T-helper 1 cell (primary cell): ENCODE measurements at places on chromosomes 3 and 15.

DNA sequence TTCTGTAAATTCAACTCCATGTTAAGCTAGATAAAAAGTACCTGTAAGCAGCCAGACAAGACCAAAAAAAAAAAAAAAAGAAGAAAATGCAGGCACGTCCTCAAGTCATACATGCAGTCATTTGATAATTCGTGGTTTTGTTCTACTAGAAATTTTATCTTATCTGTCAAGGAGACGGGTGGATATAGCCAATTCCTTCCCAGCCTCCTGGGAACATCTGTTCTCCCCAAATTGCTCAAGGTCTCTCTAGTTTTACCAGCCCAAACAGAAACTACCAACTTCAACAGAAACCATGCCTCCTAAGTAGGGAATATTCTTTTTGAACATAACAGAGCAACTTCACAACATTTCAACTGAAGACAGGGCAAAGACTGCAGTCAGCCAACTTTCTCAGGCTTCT is 19.5 kb downstream of the RYK start:
- DNase-seq, result no peak

DNA sequence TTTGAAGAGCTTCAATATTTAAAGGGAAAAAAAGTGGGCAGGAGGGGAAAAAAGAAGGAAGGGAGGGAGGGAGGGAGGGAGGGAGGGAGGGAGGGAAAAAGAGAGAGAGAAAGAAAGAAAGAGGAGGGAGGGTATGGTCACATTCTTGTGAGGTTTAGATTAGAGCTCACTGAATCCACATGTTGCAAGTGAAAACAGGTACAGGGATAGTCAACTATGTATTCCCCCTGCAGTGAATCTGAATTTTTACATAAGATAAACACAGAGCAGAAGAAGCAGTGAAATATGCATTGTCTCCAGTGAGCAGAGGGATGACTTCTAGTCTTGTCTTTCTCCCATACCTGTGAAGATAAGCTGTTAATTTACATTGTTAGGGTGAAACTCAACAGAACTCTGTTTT is 84.0 kb downstream of the IFT80 start:
- DNase-seq, result no peak

DNA sequence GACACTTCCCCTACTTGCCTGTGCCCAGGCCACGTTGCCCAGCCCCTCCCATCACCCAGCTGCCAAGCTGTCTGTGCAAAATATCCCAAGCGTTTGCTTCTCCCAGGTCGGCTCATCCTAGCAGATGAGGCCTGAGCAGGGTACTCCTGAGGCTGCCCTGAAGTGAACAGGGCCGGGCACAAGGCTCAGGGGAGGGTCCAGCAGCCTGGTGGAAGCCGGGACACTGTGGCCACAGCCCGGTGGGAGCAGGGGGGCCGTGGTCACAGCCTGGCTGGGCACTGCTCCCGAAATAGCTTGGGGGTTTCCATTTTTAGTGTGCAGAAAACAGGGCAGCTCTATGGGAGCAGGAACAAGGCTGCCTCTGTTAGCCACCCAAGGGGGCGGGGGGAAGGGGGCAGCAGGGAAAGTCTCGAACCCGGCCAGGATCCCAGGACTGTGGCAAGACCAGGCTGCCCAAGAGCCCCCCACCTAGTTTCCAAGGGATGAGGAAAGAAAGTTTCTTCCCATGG is 3.4 kb downstream of the PLXNB1 start:
- no peak for DNase-seq

DNA sequence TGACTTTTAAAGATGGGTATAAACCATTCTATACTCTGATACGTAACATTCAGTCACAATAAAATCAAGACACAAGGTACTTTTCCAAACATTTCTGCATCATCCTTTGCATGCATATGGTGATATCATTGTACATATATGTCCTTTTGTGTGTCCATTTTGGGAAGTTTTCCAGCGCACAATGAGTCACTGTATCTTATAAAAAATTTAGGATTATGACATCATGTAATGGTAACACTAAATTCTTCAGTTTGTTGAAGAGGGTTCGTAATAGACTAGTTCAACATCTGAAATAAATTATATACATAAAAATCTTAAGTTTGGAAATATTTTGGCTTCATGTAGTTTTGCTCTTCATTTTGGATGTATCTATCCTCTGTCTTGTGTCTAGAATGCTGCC is 480.9 kb downstream of the ROBO1 start:
- no peak for DNase-seq

- DNase-seq, result no peak
Observed at GRCh38 chr15:87582169-87582568, 674.4 kb downstream of the NTRK3 start.

- DNase-seq, result no peak
Observed at GRCh38 chr15:97235611-97235985, 724.9 kb upstream of the ARRDC4 start.

- no peak for DNase-seq
Observed at GRCh38 chr3:52714335-52715302, 8.7 kb downstream of the SPCS1 start.

GRCh38 chr3:138296639-138297038 is 33.0 kb downstream of the NME9 start:
- no peak for DNase-seq

DNA sequence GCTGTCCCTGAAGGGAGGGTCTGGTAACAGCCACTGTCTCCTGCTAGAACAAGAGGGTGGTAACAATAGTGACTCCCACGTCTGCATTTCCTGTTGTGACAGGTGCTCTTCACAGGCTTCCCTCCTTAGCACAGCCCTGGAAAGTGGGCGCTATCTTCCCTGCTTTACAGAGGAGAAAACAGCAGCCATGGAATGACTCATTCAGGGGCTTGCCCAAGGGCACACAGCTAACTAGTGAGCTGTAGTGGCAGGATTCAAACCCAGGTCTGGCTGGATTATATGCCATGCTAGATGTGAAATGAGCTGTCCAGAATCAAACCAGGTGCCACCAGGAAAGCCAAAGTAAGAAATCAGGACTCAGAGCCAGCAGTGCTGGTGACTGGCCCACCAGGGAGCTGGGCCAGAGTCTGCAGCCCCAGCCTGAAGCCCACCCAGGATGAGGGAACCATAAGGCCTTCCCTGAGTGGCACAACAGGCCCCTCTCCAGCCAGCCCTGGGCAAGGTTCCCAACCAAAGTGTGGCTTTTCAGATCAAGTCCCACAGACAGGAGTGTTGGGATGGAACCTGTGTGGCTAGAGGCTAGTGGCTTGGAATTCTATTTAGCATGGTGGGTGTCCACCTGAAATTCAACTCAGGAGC is 102.4 kb downstream of the ETFA start:
- DNase-seq, result no peak

DNA sequence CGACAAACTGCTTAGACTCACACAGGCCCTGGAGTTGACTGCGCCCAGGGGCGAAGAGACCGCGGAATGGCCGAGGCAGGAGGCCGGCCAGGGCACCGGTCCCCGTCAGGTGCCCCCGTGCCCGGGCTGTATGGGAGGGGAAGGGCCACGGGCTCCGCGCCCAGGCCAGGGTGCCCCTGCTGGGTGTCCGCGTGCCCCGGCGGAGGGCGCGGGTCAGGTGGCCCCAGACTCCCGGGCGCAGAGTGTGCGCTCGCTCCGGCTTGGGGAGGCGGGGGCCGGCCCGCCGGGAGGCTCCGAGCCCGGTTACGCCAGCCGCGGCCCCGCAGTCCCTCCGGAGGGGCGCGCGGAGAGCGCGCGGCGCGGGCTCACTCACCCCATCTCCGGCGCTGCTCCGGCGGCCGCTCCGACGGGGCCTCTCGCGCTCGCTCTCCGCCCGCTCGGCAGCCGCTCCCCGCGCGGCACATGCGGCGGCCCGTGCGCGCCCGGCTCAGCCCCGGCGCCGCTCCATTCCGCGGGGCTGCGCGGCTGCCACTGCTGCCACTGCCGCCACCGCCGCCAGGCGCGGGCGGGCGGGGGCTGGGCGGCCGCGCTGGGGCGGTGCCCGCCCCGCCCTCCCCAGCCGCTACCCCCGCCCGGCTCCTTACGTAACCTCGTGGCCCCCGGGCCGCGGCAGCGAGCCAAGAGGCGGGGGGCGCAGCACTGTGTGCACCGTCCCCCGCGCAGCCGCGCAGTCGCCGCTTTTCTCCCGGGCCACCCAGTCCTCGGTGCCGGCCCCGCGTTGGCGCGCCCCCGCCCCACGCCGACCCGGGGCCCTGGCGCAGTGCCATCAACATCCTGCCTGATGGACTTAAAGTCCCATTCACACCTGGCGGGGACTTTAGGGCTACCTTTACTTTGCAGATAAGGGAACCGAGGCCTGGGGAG is at the start of gene HOMER2:
Gene HOMER2 (minus strand): TSS at position 563 of the 924 bp plus-strand sequence. CDS start 185 bp downstream, at position 378.
- DNase-seq, result no peak

DNA sequence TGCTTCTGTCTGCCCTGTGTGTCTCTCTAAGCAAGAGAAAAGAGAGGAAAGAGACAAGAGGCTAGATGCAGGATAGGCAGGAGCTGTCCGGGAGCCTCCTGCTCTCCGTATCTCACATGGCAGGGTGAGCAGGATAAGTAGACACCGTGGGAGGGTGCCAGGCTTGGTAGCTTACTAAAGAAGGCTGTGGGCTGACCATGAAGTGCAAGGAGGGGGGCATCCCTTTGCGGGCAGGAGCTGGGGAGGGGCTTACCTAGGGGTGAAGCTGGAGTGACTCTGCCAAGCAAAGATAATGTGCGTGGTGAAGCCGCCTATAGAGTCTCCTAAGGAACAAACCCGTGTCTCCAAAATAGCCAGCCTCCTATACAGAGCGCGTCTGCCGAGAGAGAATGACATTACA is 33.7 kb upstream of the TMC3 start:
- no peak for DNase-seq

- DNase-seq, result no peak
Observed at GRCh38 chr15:74179983-74180880, 6.7 kb downstream of the ISLR start.

- no peak for DNase-seq
Observed at GRCh38 chr15:33671456-33671855, 296.8 kb upstream of the CHRM5 start.

DNA sequence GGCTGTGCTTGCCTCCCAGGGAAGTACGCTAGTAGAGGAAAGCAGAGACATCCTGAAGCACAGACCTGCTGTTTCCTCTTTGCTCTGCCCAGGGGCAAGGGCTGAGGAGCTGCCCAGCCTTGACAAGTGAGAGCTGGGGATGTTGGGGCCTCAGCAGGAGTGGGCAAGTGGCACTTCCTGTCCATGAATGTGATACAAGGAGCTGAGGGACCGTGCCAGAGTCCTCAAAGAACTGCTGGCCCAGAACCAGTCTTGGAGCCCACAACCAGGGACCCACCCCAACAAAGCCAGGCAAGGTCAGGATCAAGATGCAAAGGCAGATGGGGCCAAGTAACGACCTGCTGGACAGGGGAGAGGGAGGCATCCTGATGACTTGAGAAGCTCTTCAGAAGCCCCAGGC is 70.3 kb downstream of the TRIM42 start:
- DNase-seq, result no peak

GRCh38 chr3:101141135-101141534 is 147.9 kb upstream of the ABI3BP start:
- no peak for DNase-seq

- DNase-seq, result no peak
Observed at GRCh38 chr3:152376351-152377183, 107.8 kb downstream of the MBNL1 start.

GRCh38 chr3:55567615-55568014 is 80.5 kb upstream of the WNT5A start:
- DNase-seq, result no peak

- no peak for DNase-seq
Observed at GRCh38 chr15:93283854-93284253, 194.8 kb upstream of the RGMA start.

DNA sequence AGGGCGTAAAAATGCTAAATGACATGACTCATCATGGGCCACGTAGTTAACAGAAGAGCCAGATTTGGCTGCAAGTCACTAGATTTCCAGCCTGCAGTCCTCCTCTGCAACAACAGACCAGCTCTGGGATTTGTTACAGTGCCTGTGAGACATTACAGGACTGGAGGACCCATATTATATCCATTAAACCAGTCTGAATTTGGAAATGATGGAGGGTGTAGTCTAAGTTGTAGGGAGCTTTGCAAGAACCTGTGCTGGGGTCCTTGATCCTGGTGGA is 10.8 kb downstream of the ZNF774 start:
- no peak for DNase-seq

DNA sequence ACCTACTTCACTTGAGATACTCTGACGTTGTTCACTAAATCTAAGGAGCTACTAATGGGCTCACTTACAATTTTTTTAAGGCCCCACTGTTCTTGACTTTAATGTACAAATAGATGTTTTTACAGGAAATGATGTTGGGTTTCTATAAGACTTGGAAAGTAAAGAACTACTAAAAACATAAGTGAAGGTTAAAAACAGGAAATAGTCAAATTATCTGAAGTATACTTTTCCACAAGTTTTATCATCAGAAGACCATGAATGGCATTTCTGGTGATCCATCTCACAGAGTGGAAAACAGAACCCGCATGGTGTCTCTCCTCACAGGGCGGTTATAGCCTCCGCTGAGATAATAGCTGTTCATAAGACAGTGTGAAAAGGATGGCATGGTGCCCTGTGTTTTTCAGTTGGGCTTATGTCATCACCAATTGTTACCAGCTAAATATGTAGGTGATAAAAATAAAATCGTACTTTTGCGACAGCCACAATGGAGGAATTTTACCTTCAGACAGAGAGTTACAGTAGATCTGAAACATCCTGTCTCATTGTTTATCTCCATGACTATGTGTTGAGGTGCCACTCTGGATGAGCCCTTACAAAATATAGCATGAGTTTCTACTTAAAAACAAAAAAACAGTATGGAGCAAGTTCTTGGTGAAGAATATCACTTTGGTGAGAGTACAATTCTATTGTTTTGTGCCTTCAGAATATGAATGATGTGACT is 462.4 kb downstream of the RAP2B start:
- DNase-seq, result no peak

DNA sequence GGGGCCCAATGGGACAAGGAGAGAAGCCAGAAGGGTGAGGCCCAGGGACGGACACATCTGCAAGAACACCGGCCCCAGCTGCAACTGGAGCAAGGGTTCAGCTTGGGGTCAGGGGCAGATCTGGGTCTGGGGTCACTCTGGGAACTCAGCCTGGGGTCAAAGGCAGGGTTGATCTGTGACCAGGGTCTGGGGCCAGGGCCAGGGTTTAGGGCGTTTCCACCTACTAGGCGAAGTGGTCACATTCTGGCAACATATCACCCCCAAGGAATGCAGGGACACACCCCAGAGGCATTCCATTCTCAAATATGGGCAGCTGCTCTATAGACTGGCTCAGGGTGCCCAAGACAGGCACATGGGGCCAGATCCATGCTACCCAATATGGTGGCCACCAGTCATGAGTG is 9.0 kb downstream of the UROC1 start:
- DNase-seq, result no peak
